ENCODE measurements at places on chromosomes 16 and 17.

DNA sequence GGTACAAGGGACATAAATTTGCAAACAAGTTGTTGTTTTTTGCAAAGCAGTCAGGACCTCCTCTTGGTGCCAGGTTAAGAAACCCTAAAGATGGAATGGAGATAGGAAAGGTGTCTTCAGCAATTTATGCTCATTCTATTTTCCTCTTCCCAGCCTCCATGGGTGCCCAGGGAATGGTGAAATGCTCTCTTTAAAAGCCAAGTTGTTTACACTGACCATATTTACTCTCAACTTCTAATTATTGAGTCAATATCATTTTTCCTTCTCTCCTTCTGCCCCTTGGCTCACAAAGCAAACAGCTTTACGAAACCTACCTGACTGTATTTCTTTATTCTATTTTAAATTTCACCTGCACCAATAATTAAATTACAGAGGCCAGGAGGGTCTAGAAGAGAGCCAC lies 138.5 kb upstream of the IRX3 start:
- no peak for DNase-seq

DNA sequence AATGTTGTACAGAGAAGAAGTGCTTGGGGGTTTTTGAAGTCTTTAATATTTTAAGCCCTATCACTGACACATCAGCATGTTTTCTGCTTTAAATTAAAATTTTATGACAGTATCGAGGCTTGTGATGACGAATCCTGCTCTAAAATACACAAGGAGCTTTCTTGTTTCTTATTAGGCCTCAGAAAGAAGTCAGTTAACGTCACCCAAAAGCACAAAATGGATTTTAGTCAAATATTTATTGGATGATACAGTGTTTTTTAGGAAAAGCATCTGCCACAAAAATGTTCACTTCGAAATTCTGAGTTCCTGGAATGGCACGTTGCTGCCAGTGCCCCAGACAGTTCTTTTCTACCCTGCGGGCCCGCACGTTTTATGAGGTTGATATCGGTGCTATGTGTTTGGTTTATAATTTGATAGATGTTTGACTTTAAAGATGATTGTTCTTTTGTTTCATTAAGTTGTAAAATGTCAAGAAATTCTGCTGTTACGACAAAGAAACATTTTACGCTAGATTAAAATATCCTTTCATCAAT lies 57.8 kb downstream of the HLF start:
- no peak for DNase-seq

DNA sequence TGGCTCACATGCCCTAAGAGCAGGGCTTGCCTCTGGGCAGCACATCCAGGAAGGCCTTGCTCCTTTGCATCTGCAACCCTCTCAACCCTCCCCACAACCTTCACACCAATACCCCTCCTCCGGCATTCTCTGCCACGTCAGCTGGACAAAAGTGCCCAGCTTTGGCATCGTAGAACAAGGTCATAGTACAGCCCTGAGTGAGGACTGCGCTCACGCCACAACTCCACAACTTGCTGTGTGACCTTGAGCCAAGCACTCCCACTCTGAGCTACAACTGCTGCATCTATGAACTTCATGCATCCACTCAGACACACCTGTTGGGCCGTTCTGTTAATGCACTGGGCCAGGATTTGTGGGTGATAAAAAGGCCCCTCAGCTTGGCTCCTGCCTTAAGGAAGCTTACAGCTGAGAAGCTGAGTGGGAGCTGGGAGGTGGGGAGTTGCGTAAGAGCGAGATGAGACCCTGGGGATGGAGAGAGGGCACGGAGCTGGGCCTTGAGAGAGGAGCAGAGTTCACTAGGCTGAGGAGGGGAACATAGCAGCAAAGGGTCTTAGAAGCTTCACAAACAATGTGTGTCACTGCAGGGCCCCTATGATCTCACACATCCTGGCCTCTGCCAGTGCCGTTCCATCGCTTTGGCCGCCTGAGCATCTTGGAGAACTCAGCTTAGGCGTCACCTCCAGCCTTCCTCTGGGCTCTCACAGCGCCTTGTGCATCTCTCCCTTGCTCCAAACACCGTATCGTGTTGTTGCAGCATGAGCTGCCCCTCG lies 8.6 kb upstream of the MRC2 start:
- no peak for DNase-seq

GRCh38 chr17:68843522-68843921 lies 111.7 kb downstream of the ABCA8 start:
- DNase-seq, result no peak

DNA sequence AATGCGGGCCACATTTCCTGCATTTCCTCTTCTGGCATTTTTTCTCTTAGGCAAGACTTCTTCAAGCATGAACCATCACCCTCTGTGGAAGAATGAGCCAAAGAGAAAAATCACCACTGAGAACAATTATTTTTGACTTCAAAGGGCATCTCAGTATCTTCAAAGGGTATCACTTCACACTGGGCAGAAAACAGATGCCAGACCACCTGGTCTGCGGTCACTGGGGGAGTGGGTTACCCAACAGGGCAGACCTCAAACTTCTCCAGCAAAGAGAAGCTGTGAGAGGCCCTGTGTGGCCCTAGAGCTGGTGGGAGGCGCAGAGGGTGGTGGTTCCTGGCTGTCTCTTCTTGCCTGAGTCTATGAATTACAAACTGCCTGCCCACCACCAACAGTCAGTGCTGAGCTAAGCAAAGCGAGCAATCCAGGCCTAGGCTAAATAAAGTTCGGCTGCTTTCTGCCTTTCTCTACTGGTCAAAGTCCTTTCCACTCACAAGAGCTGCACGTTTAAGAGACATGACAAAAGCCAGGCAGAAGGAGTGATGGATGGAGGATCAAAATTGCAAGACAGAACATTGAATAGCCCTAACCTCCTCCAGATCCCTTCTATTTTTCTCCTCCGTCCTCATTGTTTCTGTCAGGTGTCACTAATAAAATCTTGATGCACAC lies 602.7 kb upstream of the CDH5 start:
- no peak for DNase-seq

GRCh38 chr17:45895304-45895968 lies 1.1 kb downstream of the MAPT start:
- DNase-seq, result peak; percentile 25
